ENCODE measurements at places on chromosomes 6 and 20. TPM values are rescaled to one million over a fixed set of nuclear protein-coding genes. Genes with fewer than 3 reads are reported as not detected.

CALHM6 gene
- total RNA-seq = not detected

DNA sequence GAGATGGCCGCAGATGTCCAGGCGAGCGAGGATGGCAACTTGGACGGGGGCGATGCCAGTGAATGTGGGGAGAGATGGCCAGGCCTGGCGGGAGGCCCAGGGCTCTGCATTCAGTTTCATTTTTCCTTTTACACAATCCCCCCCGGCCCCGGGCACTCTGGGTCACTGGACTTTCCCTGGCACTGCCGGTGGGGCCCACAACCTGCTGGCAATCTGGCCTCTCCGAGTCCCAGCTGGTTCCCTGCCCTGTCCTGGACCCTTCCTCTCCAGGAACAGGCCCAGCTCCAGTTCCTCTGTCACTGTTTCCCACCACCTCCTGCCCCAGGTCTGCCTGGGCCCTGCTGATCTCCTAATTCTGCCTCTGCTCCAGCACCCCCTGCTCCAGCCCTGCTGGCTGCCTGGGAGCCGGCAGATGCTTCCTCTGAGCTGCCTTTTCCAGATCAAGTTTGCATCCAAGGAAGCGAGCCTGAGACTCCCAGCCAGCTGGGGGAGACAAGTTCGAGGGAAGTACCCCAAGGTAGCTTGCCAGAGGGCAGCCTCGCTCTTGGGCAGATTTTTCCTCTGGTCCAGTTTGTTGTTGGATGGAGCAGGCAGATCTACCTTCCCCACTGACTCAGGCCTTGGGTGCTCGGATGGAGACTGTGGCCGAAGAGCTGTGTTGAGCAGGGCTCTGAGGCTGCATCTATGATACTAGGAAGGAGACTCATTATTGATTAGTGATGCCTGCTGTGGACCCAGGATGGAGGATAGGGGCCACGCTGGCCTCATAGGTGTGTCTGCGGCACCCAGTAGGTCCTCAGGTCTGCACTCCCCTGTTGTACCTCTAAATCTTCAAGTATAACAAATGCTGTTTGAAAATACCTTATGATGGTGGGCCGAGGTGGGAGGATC, 83.2 kb downstream of the CEBPB start:
- no peaks in the 10 kb centered on the region for H3K27me3 ChIP-seq
- peaks cover 40% of the 10 kb centered on the region for H3K4me1 ChIP-seq
- no peaks in the 10 kb centered on the region for H3K36me3 ChIP-seq
- DNase-seq = no peak
- peak overlapping the region; percentile 86 for H3K27ac ChIP-seq

GRCh38 chr6:71707059-71707458, 179.3 kb upstream of the RIMS1 start:
- no peaks in the 10 kb centered on the region for H3K27me3 ChIP-seq
- no peak overlapping the region for H3K27ac ChIP-seq
- no peak for DNase-seq
- no peaks in the 10 kb centered on the region for H3K36me3 ChIP-seq

EPHA7 gene
- total RNA-seq = 2.7 TPM

DNA sequence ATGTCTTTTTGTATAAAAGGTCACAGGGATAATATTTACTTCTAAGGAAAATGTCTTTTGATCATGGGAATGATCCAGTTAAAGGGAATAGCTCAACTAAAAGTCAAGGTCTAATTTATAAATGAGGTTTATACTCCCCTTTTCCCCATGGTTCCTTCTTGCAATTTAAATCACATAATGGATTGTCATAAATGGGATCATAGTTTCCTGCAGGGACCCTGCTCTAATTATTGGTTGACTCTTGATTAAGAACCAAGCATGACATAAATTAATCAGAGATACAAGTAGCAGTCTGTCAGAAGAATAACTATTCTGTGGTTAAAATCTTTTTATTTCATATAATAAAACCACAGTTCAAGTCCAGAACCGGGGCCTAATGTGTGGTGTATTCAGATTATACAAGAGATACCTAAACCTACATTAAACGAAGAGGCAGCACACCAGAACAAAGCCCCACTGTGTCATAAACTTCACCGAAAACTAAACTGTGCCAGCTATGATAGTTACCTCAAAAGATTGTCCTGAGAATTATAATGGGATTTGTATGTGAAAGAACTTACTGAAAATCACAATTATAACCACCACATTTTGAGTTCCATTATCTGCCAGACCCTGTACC, 43.0 kb upstream of the CD83 start:
- H3K4me1 ChIP-seq = peaks cover 8% of the 10 kb centered on the region
- H3K27ac ChIP-seq = peak overlapping the region; percentile 77
- no peak for DNase-seq
- H3K27me3 ChIP-seq = no peaks in the 10 kb centered on the region
- no peaks in the 10 kb centered on the region for H3K36me3 ChIP-seq

IL17F gene
- not detected for total RNA-seq
